ENCODE measurements at places on chromosomes 13 and 19. TPM values are rescaled to one million over a fixed set of nuclear protein-coding genes. Genes with fewer than 3 reads are reported as not detected.

DNA sequence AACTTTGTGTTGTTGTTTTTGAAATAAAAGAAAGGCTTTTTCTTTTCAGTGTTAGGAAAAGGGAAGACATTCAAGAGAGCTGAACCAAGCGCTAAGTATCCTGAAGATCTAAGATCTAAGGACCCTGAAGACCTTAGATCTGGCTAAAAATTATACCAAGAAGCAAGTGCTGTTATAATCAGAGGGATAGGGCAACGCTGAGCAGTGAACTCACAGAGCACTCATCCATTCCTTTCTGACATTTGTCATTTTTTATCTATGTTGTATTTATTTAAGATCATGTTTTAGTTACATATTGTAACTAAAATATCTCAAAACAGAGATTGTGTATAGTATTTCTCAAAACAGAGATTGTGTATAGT is 60.5 kb upstream of the FAM216B start:
- no peak for ATAC-seq

- ATAC-seq = no peak
Observed at GRCh38 chr13:50323440-50324065, 308.3 kb downstream of the KCNRG start.

DNA sequence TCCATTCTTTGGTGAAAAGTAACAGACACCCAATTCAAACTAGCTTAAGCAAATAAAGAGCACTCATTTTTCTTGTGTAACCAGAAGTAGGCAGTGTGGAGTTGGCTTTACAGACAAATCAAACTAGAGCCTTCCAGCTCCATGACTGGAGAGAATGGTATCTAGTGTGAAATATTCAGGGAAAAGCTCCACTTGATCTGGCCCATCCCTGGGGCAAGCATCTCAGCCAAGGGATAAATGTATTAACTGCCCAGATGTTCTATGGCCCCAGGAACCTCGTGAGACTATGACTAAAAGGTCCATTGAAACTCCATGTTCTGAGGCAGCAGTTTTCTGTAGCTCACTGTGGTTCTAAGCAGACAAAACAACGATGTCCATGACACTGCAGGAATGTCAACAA is 49.9 kb downstream of the TBC1D4 start:
- peak; percentile 61 for ATAC-seq

GRCh38 chr19:1254081-1254527 is 5.7 kb downstream of the MIDN start:
- no peak for ATAC-seq

- ATAC-seq = no peak
Observed at GRCh38 chr19:44642377-44642776, 1.3 kb upstream of the PVR start.

- no peak for ATAC-seq
Observed at GRCh38 chr19:39679791-39680168, 24.1 kb downstream of the LGALS16 start.

- ATAC-seq = no peak
Observed at GRCh38 chr19:41415154-41415571, 12.0 kb downstream of the B3GNT8 start.

GRCh38 chr13:113333076-113333475 is 30.9 kb downstream of the GRTP1 start:
- no peak for ATAC-seq

- ATAC-seq = no peak
Observed at GRCh38 chr13:114013952-114014629, 40.2 kb upstream of the C13orf46 start.

DNA sequence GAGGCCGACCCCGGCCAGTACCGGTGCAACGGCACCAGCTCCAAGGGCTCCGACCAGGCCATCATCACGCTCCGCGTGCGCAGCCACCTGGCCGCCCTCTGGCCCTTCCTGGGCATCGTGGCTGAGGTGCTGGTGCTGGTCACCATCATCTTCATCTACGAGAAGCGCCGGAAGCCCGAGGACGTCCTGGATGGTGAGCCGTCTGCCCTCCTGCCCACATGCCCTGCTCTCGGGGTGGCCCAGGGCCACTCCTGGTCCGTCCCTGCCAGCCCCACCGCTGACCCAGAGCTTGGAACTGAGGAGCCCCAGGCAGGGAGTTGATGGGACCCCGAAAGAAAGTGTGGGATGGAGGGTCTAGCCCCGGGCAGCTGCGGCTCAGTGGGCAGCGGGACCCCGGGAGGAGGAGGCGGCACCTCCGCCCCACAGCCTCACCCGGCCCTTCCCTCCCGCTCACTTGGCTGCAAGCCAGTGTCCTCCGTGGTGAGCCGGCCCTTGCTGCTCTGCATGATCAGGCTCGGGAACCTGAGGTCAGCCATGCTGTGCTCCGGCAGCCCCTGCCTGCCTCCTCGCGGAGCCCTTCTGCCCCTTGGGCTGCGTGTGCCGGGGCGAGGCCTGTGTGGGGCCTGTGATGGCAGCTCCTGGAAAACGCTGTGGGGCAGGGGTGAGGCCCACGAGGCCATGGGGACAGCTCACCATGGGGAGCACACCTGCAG is 8.1 kb upstream of the HCN2 start:
- ATAC-seq = no peak

DNA sequence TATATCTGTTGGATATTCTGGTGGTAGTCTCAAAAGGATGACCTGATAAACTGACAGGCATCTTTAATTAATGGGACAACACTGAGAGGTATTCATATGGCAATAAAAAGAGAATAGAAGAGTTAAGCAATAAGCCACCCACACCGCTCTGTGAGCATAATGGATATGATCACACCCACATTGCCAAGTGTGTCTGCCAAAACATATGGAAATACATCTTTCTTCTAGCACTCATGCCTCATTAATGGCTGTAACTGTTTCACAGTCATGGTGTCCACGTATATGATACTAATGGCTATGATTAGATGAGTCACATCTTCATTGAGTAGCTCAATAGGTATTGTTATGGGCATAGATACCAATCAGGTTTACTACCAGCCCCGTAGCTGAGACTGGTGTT is 13.1 kb downstream of the IGFL3 start:
- no peak for ATAC-seq

DNA sequence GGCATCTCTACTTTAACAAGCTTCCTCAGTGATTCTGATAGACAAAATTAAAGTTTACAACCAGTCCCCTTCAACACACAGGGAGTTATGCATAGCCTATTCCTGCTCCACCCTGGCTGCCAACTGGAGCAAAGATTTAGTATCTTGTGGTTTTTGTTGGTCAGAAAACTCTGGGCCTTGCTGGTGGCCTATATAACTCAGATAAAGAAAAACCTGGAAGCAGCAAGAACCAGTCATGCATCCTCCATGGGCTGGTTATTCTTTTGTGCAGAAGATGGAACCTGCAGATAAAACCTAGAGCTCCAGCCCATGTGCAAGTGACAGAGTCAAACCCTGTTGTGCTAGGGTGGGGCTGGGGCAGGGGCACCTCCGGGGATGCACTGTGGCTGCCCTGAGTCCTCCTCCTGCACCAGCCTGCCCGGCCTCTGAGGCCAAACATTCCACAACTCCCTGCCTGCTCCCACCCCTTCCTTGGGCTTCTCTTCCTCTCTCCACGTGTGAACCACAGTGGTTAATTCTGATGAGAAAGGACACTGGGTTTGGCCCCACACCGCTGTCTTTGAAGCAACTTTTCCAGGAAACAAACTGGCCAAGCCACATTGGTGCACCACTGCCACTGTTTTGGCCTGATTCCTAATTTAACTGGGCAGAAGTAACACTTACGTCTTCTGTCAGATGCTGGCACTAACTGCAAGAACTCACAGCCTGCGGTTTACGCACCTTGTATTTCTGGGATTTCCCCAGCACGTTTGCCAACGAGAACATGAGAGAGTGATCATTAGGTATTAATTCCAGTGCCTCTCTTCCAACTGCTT is 23.3 kb upstream of the GGACT start:
- ATAC-seq = no peak

Gene TSC22D1
- 249 TPM for total RNA-seq

Gene SMIM44
- not detected for total RNA-seq

Gene CERS1
- total RNA-seq = 1.3 TPM

Gene WDR62
- total RNA-seq = 0.27 TPM

Gene ANKRD10
- total RNA-seq = 97.8 TPM

Gene PSG11
- total RNA-seq = not detected

Gene IGSF23
- not detected for total RNA-seq

Gene FREM2
- total RNA-seq = not detected

Gene NKPD1
- 0.16 TPM for total RNA-seq

Data from gastroesophageal sphincter (tissue), 4 donors.